ENCODE measurements at places on chromosomes 5 and 9. TPM values are rescaled to one million over a fixed set of nuclear protein-coding genes. Genes with fewer than 3 reads are reported as not detected.

DNA sequence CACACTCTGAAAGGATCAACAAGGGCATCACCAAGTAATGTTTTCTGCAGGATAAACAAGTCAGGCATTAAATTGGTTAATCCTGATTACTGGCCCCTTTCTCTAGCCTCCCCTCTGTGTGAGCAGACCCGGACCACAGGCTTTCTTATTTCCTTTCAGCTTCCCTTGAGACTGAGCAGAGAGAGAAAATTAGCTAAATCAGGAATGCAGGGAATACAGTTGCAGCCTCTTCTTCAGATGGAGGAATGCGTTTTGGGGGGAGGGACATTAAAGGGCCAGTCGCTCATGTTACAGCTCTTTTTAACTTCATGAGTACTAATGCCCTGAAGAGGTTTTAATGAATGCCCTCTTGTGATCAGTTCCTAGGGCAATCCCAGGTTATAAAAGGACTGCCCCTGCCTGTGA, 19.8 kb downstream of the PCDHAC2 start:
- no peak overlapping the region for H3K27ac ChIP-seq
- no peaks in the 10 kb centered on the region for H3K27me3 ChIP-seq
- no peak overlapping the region for H3K4me3 ChIP-seq
- no peaks in the 10 kb centered on the region for H3K36me3 ChIP-seq
- peaks cover 3% of the 10 kb centered on the region for H3K4me1 ChIP-seq

DNA sequence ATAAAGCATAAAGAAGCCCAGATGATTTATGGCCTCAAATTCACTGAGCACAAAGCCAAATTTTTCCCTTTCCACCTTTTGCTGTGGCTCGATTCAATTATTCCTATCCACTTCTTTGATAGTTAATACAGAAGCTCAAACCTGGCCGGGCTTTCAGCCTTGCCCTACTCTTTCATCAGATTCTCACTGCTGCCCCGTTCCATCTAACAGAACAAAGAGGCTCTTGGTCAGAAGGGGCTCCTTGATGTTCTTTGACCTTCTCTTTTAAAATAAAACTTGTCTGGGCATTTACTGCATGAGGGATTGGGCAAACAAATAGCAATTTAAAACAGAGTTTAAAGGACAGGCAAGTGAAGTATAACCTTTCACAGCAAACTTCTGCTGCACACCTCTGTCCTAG, 9.8 kb downstream of the GRXCR2 start:
- no peak overlapping the region for H3K4me3 ChIP-seq
- no peaks in the 10 kb centered on the region for H3K36me3 ChIP-seq
- H3K27ac ChIP-seq: no peak overlapping the region
- DNase-seq: no peak

DNA sequence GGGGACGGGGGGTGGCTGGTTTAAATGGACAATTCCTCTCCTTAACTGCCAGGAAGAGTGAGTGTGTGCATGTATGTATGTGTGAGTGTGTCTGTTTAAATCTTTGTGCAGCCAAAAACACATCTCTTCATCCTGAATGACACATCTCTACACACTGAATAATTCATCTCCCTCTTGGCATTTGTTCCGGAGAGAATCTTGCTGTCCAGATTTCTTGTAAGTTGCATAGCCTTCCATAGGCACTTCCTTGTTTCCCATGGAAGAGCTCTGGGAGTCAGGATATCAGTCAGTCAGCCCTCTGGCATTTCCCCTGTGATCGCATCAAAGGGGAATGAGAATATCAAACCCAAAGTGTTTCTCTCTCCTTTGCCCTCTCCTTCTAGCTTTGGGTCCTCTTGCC, 74.7 kb downstream of the WWC1 start:
- H3K36me3 ChIP-seq: no peaks in the 10 kb centered on the region
- H3K27me3 ChIP-seq: peaks cover 3% of the 10 kb centered on the region
- H3K27ac ChIP-seq: no peak overlapping the region
- H3K4me3 ChIP-seq: no peak overlapping the region
- DNase-seq: peak; percentile 3
- H3K4me1 ChIP-seq: no peaks in the 10 kb centered on the region

The INSL6 gene
- not detected for total RNA-seq

DNA sequence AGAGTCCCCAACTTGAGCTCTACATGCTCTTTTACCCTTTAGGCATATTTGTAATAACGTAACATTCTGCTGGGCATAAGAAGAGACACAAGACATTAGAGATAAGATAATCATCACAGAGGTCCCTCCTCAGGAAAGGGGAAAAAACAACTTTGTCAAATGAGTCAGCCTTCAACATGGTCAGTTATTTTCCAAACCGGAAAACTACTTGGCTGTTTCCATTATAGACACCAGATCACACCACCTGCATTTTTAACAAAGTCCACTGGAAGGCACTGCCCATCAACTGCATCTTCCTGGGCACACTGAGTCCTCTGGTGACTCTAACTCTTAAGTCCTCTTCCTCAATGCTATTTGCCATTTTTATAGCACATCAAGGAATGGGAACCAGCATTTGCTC, 221.8 kb downstream of the FAM114A2 start:
- no peaks in the 10 kb centered on the region for H3K36me3 ChIP-seq
- H3K4me1 ChIP-seq: no peaks in the 10 kb centered on the region
- H3K4me3 ChIP-seq: no peak overlapping the region
- H3K27ac ChIP-seq: no peak overlapping the region
- no peak for DNase-seq

DNA sequence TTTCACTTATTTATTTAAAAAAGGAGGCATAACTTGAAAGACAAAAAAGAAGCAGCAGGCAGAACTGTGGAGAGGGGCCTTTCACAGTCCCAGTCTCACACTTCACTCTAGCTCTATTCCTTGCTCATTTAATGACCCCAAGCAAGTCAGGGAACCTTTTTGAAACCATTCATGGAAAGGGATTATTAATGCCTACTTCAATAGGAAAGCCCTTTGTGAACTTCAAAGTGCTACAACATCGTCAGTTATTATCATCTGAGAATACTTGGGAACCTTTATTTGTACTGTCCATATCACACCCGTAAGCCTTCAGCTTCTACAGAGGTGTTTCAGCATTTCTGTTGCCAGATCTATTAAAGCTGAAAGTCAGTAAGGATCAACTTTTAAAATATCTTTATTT, 320.2 kb downstream of the TMEM161B start:
- H3K4me3 ChIP-seq: no peak overlapping the region
- no peaks in the 10 kb centered on the region for H3K4me1 ChIP-seq
- no peaks in the 10 kb centered on the region for H3K27me3 ChIP-seq
- DNase-seq: no peak
- no peak overlapping the region for H3K27ac ChIP-seq

DNA sequence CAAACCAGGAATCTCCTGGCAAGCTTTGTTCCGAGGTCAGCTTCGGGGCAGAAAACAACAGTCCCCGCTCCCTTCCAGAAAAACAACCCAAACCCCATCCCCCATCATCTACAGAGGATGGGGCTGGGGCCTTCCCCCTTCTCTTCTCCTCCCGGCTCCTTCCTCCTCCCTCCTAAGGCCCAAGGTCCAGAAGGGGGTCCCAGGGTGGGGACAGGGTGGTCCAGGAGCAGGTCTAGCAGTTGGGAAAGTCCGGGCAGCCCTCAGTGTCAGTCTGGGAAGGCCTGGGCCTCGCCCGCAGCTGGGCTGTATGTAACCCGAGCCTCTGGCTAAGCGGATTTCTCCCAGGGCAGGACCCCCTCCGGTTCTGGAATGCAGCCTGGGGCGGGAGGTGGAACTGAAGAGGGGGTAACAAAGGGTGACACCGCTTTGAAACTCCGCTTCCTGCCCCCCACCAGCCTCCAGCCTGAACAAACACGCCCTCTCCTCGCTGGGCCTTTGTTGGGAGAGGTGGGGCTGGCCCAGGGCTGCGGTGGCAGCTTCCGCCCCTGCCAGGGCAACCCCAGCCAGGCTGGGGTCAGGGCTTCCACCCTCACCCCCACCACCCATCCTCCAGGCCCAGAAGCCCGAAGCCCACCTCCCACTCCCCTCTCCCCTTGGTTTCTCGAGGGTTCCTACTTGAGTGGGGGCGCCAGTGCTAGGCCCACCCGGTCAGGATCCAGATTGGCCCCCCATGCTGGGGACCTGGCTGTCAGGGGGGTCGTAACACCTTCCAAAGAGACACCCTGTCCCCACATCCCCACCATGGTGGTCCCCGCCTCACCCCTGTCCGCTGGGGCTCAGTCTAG, 63.5 kb downstream of the C9orf50 start:
- H3K4me3 ChIP-seq: peak overlapping the region; percentile 9
- no peaks in the 10 kb centered on the region for H3K27me3 ChIP-seq
- DNase-seq: peak; percentile 82
- peaks cover 56% of the 10 kb centered on the region for H3K4me1 ChIP-seq
- no peaks in the 10 kb centered on the region for H3K36me3 ChIP-seq

DNA sequence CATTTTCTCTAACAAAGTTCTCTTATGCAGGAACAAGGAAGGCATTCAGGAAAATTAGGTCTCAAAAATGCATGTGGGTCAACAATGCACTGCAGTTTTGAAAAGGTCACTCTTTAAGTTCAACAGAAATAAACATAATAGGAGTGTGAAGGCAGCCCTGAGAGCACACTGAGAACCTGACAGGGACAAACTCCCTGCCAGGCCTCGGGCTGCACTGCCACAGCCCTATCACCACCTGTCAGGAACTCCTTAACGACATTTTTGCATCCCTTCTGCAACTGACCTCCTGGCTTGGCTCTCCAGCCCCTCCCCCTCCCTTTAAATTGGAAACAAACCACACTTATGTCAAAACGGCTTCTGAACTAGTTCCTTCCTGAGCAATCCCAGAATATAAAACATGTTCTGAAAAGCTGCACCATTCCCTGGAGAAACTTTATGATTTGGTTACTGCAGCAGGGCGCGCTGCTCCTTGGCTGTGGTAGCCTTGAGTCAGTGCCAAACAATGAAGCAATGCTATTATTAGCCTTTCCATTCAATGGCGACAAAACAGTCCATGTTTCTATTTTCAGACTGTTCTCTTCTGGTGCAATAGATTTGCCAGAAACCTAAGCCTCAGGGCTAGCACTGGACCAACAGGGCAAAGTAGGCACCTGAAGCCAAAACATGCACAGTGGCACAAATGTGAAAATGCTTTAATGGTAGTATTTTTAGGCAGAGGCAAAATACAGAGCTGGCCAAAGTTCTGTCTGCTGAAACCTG, 160.1 kb upstream of the ZNF608 start:
- no peaks in the 10 kb centered on the region for H3K27me3 ChIP-seq
- no peaks in the 10 kb centered on the region for H3K36me3 ChIP-seq
- peaks cover 21% of the 10 kb centered on the region for H3K4me1 ChIP-seq
- no peak overlapping the region for H3K4me3 ChIP-seq
- peak; percentile 96 for DNase-seq

- no peak for DNase-seq
- H3K27ac ChIP-seq: no peak overlapping the region
- no peaks in the 10 kb centered on the region for H3K36me3 ChIP-seq
These were observed 273.2 kb upstream of the PAPPA start for GRCh38 chr9:115880221-115880885.

DNA sequence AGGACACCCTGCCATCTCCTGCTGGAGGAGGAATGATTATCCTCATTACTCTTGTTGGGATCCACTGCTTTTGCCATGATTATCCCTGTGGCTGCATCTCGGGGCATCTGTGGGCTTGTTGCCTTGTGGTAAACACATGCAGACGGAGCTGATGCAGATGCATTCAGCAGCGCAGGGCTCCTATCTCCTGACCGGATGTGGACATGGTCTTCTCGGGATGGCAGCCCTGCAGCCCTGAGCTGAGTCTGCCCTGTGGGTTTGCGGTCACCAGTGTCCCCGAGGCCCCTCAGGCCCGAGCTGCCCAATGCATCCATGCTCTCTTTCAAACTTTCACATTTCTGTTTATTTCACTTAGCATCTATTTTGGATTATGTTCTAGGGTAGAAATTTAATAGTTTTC, 250.4 kb upstream of the IRX1 start:
- H3K27me3 ChIP-seq: peaks cover 2% of the 10 kb centered on the region
- H3K36me3 ChIP-seq: no peaks in the 10 kb centered on the region
- H3K27ac ChIP-seq: no peak overlapping the region
- DNase-seq: no peak

GRCh38 chr5:134063188-134063820, 51.2 kb upstream of the TCF7 start:
- H3K36me3 ChIP-seq: no peaks in the 10 kb centered on the region
- H3K4me1 ChIP-seq: no peaks in the 10 kb centered on the region
- H3K27ac ChIP-seq: no peak overlapping the region
- peaks cover 6% of the 10 kb centered on the region for H3K27me3 ChIP-seq
- no peak for DNase-seq
- H3K4me3 ChIP-seq: no peak overlapping the region

DNA sequence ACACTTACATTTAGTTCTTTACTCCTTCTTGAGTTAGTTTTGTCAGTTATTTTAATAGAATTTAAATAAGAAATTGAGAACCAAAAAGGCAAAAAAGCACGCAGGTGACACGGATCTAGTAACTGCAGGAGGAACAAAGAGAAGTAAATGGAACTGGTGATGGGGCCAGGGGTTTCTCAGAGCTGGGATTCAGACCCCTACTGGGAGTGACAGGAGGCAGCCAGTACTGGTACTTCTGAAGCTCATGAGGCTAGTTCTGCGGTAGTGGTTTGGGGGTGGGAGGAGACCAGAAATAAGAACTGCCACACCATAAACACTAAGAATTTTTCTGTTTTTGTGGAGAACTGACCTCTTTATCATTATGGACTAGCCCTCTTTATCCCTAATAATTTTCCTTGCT, 48.2 kb downstream of the OXCT1 start:
- DNase-seq: no peak
- H3K4me1 ChIP-seq: no peaks in the 10 kb centered on the region
- H3K27me3 ChIP-seq: no peaks in the 10 kb centered on the region
- H3K27ac ChIP-seq: no peak overlapping the region

- H3K4me1 ChIP-seq: peaks cover 4% of the 10 kb centered on the region
- H3K4me3 ChIP-seq: no peak overlapping the region
- DNase-seq: no peak
- H3K27ac ChIP-seq: no peak overlapping the region
These were observed 44.9 kb upstream of the SHC3 start for GRCh38 chr9:89223396-89223977.

DNA sequence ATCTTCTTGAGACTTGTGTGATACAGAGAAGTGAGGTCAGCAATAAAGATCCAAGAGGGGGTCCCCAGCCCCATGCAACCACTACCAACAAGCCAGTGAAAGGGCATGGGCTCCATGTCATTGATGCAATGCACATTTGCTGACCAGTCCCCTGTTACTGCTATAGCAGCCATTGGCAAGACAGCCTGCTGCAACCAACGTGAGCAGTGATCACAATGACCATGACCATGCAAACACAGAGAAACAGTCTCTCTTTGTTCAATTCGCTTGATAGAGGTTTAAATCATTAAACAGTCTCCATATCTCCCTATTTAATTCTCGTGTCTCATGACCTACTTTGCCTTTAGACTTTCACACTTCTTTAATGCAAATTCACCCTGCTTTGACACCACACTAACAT, 30.0 kb upstream of the FOXB2 start:
- H3K27ac ChIP-seq: no peak overlapping the region
- DNase-seq: no peak
- H3K4me1 ChIP-seq: no peaks in the 10 kb centered on the region
- H3K27me3 ChIP-seq: peaks cover 4% of the 10 kb centered on the region

The DEPDC1B gene
- total RNA-seq: 3.6 TPM

DNA sequence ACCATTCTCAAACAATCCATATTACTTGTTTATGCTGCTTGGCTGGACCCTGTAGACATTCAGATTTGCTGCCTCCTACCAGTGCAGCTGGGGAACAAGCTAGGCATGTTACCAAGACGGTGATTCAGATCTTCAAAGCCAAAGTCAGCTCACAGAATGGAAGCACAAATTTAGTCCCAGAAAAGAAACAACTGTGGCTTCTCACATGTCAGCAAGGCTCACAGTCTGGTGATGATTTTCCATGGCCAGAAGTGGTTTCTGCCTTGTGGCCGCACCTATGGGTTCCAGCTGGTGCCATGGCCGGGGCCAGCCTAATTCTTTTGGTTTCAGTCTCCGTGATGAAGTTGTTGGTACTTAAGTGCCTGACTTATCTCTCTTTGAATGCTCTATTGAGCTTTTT, 182.2 kb downstream of the TMC1 start:
- H3K36me3 ChIP-seq: no peaks in the 10 kb centered on the region
- no peaks in the 10 kb centered on the region for H3K27me3 ChIP-seq
- no peaks in the 10 kb centered on the region for H3K4me1 ChIP-seq
- no peak for DNase-seq
- H3K27ac ChIP-seq: no peak overlapping the region

All from muscle of leg (tissue), 16 donors.